ENCODE measurements at places on chromosomes 6 and 20.

GRCh38 chr6:127812985-127813698, 87.7 kb downstream of the THEMIS start:
- no peak for DNase-seq

DNA sequence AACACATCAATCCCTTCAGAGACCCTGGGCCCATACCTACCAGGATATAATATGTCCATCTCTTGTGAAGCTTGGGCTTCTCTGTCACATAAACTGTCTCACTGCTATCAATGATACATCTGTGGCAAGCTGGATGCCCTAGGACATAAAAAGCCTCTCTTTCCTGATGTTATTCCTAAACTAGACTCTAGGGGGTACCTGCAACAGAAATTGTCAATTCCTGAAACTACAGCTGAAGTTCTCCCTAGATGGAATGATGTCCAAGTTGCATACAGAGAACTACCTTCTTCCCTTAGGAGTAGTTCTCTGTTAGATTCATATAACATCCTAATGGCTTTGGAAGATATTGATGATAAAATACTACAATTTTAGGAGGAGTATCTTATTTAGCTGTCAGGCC, 35.8 kb downstream of the TBX18 start:
- no peak for DNase-seq

DNA sequence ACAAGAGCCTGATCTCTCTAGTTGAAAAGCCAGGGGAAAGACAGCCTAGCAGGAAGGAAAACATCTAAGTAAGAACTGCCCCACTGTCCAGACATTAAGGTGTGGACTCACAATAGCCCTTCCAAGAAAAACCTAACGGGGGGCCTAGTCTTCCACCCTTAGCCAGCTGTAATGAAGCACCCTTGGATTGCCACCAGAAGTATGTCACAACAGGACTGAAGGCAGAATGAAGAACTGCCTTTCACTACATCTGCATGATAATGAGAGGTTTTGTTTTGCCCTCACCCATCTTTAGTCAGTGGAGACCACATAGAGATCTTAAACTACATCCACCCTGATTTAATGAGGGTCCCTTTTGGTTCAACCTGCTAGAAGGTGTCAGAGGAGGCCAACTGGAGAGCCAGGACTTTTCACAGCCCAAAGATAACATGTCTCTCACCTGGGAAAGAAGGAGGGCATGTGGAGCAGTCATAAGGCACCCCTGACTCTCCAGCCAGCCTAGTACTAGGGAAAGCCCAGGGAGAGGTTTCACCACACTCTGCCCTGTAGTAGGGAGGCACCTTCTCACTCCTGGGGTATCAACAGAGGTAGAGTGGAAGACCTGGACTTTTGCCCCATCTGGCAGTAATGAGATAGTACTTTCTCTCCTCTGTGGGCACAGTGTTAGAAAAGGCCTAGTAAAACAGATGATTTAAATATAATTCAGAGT, 1017.4 kb upstream of the MANEA start:
- DNase-seq: no peak

GRCh38 chr6:18362058-18362561, 25.0 kb upstream of the RNF144B start:
- no peak for DNase-seq

DNA sequence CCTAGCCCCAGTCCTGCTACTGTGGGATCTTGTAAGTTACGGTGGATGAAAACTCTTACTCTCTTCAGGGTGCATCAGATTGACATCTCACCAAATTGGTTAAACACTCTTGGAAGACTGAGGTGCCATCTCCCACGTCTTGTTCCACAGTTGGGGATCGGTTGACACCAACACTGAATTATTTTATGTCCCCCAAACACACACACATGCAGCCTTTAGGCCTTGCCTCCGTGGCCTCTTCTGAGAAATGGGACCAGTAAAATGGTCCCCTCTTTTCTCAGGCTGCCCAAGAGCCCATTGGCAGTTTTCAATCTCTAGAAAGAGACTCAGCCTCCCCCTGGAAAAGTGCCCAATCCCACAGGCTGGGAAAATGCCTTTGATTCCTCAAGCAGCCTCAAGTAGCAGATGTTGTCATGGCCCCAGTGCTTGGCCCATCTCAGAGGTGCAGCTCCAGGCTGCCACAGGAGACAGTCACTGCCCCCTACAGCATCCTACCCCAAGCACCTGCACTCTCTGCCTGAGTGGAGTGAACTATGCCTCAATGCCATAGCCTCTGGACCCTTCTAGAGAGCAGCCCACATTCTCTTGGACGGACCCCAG, 163.9 kb downstream of the ANKRD60 start:
- DNase-seq: no peak

DNA sequence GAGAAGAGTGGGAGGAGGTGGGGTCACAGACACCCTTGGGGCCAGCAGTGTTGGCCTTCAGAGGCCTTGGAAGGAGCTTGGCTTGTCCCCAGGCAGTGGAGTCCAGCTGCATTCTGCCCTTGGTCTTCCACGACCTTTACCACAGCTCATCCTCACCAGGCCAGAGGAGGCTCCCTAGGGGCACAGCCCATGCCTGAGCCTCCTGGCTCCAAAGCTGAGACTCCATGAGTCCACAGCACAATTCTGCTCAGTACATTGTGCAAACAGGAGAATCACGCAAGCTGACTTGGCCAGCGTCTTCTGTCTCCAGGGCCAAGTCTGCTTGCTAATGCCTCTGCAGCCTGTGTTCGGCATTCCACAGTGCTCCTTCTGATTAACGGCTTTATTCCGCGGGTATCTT, 337.2 kb downstream of the SMOC2 start:
- DNase-seq: no peak

DNA sequence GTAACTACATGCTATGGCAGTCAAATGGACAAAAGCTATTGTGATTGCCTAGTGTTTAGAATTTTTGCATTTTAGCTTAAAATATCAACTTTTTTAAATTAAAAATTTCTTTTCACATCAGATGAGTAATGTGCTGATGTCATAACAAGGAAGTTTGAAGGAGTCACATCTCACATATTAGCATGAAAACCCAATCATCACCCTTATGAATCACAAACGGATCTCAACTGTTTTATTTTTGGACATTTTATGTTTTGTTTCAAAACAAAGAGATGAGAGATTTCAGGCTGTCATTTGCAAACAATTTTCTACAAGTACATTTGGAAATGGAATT, 53.6 kb upstream of the TRERF1 start:
- no peak for DNase-seq

GRCh38 chr6:53306819-53307347, 41.9 kb downstream of the ELOVL5 start:
- no peak for DNase-seq

DNA sequence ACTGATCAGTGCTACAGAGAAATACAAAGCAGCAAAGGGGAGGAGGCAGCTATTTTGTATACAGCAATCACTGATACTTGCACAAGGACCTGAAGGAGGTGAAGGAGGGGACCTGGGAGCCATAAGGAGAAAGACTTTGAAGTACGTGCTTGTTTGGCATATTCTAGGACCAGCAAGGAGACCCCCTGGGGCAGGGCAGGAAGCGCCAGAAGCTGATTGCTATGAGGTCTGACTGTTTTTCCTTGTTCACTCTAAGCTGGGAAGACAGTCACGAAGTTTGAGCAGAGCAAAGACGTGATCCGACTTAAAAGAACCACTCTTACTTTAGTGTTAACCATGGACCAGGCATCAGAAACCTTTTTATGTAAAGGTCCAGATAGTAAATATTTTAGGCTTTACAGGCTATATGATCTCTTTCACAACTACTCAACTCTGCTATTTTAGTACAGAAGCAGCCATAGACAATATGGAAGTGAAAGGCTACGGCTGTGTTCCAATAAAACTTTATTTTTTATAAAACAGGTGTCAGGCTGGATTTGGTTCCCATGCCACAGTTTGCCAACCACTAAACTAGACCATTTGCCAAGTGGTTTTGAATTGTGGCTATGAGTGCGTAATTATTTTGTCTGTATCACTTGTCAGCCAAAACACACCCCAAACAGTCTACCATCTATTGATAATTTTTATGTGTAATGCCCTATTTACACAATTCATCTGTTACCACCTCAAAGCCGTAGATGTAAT, 217.9 kb downstream of the PRL start:
- no peak for DNase-seq
